HuH-7 (cell line): ENCODE measurements at places on chromosomes 13 and 19.

DNA sequence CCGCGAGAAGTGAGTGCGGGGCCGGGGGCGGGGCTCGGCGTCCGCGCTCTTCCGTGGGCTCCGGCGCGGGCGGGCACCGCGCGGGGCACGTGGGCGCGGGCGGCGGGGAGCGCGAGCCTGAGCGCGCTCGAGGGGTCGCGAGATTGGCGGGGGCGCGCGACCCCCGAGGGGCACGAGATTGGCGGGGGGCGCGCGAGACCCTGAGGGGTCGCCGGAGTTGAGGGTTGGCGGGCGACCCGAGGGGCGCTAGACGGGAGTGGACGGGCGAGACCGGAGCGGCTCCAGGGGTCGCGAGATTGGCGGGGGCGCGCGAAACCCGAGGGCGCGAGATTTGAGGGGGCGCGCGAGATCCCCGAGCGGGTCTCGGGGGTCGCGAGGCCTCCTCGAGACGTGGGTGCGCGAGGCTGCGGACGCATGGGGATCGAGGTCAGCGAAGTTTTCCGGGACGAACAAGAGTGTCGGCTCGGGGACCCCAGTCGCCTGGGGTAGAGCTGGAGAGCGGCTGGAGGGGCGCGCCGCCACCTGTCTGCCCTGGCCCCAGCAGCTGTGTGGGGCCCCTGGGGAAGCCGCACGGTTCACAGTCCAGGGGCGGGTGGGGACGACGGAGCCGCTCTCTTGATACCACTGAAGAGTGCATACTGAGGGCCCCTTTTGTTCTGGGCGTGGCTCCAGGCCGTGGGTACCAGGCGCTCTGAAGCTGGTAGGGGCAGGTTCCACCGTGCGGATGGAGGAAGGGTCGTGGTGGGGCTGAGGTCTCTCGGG lies 682 bp downstream of the SSBP4 start:
- DNase-seq, result no peak

DNA sequence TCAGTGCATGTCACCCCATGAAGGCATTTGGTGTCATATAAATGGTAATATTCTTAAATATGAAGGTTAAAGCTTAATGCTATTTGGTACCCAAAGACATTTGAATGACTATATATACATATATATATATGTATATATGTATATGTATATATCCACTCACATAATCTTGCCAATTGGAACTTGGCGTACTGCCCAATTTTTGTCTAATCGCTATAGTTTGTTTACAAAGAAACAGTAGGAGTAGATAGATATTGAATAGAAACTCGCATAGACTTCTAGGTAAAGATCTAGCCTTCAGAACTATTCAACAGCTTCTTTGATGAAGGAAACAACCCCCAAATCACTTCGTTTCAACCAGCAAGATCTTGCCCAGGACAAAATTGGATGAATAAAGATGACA lies 24.1 kb downstream of the KLF5 start:
- no peak for DNase-seq

GRCh38 chr19:41792513-41793413 lies 3.6 kb upstream of the CEACAM3 start:
- peak; percentile 64 for DNase-seq

GRCh38 chr13:71090990-71091389 lies 776.0 kb downstream of the DACH1 start:
- no peak for DNase-seq

DNA sequence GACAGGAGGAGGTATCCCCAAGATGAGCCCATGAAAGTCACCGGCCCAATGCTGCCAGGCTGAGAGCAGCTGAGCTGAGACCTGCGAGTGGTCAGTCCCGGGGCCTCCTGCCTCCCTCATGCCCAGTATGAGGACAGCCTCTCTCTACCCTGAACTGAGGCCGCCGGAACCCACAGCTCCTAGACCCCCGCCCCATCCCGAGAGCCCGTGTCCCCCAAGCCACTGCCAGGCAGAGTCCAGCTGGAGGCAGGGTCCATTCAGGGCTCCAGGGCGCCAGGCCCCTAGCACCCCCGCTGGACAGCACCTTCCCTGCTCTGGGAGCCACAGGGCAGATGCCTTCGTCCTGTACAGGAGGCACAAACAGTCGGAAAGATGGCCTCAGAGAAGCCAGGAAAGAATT lies 38.7 kb downstream of the MLLT1 start:
- DNase-seq, result no peak

- DNase-seq, result no peak
These were observed 619.8 kb downstream of the DCT start for GRCh38 chr13:93859716-93860115.

- no peak for DNase-seq
These were observed 118.0 kb downstream of the KDM4B start for GRCh38 chr19:5086725-5087439.

DNA sequence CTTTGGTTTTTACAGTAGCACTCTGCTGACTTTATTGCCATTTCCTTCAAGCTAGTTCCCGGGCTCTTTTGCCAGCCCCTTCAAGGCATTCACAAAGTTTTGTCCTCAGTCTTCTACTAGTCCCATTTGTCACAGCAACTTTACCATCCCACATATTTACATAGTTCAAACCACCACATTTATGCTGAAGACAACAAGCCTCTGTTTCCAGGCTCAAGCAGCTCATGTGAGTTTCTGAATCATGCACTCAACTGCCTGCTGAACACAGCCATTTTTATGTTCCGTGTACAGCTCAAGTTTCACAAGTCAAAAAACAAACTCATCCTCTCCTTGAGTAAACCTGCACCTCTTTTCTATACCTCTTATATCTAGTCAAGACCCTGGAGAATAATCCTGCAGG lies 977.0 kb upstream of the SLC10A2 start:
- no peak for DNase-seq

DNA sequence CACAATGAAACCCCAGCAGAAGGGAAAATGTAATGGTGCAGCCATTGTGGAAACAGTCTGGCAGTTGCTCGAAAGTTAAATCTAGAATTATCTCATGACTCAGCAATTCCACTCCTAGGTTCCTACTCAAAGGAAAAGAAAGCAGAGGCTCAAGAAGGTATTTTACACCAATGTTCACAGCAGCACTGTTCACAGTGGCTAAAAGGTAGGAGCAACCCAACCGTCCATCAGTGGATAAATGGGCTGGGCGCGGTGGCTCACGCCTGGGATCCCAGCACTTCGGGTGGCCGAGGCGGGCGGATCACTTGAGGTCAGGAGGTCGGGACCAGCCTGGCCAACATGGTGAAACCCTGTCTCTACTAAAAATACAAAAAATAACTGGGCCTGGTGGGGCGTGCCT lies 25.9 kb downstream of the ZFR2 start:
- no peak for DNase-seq

GRCh38 chr19:35908010-35908441 lies at the start of gene TYROBP:
Gene TYROBP, minus strand, starts transcription at chr19:35908295. Its CDS starts 67 bp downstream, at chr19:35908228.
- DNase-seq, result no peak

GRCh38 chr19:1166872-1167573 lies 7.0 kb downstream of the SBNO2 start:
- no peak for DNase-seq

GRCh38 chr19:5114727-5115126 lies 145.8 kb downstream of the KDM4B start:
- DNase-seq, result no peak

DNA sequence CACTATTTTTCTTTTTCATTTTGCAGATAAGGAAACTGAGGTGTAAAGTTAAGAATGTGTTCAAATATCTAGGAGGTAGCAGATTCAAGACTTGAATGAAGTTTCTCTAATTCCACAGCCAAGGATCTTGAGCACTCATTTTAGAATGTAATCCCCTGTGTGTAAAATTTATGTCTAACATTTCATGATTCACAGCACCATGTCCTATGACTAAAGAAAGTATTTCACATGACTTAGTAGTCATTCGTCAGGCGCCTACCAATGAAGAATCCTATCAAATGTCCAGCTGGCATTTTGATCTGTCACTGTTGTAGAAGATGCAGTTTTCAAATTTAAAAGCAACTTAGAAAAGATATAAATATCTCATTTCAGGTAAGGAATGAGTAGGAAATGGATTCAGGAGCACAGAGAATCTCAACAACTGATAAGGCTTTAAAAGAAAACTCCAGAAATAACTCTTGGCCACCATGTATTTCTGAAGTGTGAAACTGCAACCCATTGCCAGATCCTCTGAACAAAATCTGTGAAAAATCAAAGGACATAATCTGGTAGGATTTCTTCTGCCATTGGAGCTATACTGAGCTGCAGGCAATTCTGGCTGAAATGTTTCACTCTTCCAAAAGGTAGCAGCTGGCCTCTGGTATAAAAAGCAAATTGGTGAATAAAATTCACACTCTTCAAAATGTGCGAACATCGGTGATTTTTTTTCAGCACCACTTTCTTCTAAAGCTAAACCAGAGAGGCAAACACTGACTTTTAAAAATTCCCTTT lies 92.2 kb downstream of the DCLK1 start:
- no peak for DNase-seq

DNA sequence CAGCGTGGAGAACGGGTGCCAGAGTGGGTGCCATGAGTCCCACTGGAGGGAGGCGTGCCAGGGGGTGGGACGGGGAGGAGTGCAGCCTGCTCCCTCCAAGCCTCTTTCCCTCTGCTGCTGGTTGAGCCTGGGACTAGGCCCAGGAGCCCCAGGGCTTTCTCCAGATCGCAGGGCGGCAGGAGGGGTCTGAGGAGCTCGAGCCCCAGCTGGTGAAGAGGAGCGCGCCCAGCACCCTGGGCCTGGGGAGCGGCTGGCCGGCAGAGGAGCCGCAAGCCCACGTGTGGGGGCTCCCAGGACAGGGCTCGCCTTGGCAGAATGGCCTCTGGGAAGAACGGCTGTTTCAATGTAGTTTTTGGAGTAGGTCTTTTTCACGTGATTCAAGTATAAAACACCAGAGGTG lies 12.2 kb upstream of the DCUN1D2 start:
- no peak for DNase-seq

- DNase-seq, result no peak
These were observed 104.7 kb upstream of the MBNL2 start for GRCh38 chr13:97117388-97117910.

- no peak for DNase-seq
These were observed 117.0 kb upstream of the POSTN start for GRCh38 chr13:37715606-37716015.

- no peak for DNase-seq
These were observed 168.0 kb downstream of the SLITRK1 start for GRCh38 chr13:83714236-83714635.
